ENCODE measurements at places on chromosomes 3 and 15. TPM values are rescaled to one million over a fixed set of nuclear protein-coding genes. Genes with fewer than 3 reads are reported as not detected.

DNA sequence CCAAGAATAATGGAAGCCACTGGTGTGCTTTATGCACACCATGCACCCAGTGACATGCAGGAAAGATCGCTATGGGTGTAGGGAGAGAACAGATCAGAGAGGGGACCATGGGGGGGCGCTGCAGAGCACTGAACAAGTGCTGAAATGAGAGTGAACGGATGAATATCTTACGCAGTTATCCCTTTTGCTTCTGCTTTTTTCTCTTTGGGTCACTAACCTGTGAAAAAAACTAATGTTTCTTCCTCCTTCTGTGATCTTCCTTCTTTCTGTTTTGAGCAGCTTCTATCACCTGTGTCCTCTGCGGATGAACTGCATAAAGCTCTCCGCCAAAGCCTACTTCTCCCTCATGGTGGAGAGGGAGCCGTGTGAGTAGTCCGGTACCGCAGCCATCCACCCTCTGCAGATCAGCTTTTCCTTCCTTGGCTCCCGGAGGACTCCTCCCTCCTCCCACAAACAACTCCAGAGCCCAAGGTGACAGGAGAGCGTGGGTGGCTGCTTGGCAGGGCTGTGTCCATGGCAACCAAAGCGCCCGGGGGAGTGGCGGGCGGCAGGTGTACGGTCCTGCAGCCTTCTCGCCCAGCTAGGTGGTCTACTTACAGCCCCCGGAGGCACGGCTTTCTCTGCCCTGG is 106.2 kb downstream of the DGKG start:
- no peak for DNase-seq

DNA sequence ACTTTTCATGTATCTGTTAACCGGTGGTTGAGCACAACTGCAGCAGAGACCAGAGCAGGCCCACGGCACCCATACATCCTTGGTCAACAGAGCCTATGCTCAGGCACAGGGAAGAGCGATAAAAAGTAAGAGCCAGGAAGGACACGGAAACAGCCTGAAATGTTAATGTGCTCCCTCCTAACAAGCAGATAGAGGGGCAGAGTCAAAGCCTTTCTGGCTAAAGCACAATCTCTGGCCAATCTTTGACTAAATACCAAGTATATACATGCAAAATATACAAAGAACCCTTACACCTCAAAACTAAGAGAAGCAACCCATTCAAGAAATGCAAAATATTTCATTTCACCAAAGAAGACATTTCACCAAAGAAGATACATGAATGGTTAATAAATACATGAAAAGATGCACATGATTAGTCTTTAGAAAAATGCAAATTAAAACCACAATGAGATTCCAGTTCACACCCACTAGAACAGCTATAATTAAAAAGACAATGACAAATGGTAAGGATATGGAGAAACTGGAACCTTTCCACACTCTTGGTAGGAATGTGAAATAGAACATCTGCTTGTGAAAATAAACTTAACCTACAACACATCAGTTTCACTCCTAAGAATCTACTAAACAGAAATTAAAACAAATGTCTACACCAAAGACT is 88.0 kb downstream of the OSBPL10 start:
- no peak for DNase-seq

The GUCA1C gene
- not detected for total RNA-seq

DNA sequence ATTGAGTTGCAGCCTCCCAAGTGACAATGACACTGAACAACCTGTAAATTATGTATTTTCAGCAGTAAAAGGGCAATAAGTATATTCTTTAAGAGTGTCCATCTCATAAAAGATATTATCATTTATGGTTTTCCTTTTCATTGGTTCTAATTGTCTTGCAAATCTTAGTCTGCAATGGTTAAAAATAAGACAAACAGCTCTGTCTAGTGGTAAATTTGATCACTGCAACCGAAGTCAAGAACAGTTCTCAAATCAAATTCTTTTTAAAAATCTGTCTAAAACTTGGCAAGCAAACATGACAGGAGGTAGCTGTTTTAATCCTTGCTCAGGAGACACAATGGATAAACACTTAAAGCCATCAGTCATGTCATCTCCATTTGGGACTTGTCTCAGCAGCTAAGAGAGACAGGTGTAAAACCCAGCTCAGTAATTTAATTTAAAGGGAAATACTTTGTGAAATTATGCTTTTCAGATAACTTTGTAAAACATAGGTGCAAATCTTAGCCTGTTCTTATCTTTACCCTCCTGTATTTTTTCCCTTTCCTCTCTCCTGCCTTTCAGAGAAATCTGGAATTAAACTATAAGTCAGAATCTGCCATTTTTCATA is 150.3 kb upstream of the ARHGEF26 start:
- DNase-seq: peak; percentile 50

The CNTN4 gene
- 0.17 TPM for total RNA-seq

The NDUFB5 gene
- total RNA-seq: 152 TPM

- DNase-seq: no peak
Observed at GRCh38 chr15:47616876-47617275, 100.4 kb upstream of the SEMA6D start.

The CYP1A2 gene
- total RNA-seq: not detected

DNA sequence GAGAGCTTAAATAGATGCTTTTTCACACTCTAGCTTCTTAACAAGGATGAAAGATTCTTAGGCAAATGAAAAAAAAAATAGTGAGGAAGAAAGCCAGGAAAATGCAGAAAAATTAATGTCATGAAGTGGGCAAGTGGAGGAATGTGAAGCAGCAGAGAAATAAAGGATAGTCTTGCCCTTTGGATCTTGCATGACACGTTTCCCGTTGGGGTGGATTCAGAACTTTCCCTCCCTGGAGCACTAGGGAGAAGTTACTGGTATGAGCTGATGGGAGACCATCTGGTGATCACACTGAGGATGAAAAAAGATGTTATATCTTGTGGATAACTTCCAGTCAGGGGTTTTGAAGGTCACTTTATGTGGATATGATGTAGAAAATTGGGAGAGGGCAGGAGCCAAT is 361.8 kb upstream of the ROPN1 start:
- DNase-seq: no peak

- no peak for DNase-seq
Observed at GRCh38 chr3:106578911-106579310, 710.1 kb upstream of the CBLB start.

The ERICH6 gene
- not detected for total RNA-seq

- no peak for DNase-seq
Observed at GRCh38 chr3:196332168-196332567, 6.0 kb downstream of the TM4SF19 start.

GRCh38 chr15:62840526-62841268 is 201.8 kb upstream of the TPM1 start:
- DNase-seq: no peak

DNA sequence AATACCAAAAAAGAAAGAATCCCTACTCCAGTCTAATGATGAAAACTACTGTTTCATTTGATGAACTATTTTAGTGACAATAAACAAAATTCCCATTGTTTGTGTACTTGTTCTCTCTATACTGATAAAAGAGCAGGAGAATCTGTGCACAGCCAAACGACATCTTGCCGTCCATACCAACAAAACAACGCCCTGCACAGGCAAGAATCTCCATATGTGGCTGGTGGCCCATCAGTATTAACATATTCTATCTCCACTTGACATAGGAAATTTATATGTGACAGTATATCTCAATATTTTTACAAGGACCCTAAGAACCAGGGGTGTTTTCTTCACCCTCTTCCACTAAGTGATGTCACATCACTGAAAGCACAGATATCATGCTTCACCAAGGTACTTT is 279.5 kb downstream of the ULK4 start:
- no peak for DNase-seq

DNA sequence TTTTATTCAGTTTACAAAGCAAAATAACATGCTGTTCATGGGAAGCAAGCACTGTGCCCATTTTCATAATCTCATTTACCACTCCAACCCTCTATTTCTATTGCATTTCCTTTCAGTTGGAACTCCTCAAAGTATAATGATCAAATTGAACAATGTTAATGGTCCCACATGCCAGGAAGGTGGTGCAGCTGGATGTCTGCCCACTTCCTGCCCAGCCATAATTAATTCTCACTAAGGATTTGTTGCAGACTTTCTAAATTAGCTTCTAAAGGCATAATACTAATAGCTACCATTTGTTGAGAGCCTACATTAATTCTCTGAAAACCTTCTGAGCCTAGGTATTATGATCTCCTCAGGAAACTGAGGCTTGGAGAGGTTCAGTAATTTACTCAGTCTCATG is 316.1 kb upstream of the TPM1 start:
- no peak for DNase-seq

The CD200 gene
- 3.4 TPM for total RNA-seq

DNA sequence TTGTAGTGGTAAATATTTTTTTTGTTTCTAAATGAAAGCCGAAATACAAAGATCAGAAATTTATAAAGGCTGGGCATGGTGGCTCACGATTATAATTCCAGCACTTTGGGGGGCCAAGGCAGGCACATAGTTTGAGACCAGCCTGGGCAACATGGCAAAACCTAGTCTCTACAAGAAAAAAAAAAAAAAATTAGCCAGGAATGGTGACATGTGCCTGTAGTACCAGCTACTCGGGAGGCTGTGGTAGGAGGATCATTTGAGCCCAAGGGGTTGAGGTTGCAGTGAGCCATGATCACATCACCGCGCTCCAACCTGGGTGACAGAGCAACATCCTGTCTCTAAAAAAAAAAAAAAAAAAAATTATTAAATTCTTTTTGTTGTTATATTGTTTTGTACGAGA is 6.9 kb downstream of the DENND4A start:
- DNase-seq: no peak

GRCh38 chr3:98726084-98726483 is 37.1 kb upstream of the ST3GAL6 start:
- no peak for DNase-seq

DNA sequence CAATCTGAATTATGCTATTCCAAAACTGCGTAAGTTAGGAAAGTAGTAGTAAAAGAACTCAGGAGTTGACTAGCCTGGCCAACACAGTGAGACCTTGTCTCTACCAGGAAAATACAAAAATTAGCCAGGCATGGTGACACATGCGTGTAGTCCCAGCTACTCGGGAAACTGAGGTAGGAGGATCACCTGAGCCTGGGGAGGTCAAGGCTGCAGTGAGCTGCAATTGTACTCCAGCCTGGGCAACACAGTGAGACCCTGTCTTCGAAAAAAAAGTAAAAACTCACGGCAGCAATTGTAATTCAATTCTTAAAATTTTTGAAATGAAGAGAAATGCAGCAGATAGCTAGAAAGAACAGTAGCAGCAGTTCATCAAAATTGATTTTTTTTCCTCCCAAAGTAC is 9.7 kb downstream of the GABPB1 start:
- no peak for DNase-seq

GRCh38 chr3:126354776-126355175 is 2.4 kb downstream of the KLF15 start:
- DNase-seq: no peak
